Osteoblast (primary cell): ENCODE measurements at places on chromosomes 1 and 21. TPM values are rescaled to one million over a fixed set of nuclear protein-coding genes. Genes with fewer than 3 reads are reported as not detected.

DNA sequence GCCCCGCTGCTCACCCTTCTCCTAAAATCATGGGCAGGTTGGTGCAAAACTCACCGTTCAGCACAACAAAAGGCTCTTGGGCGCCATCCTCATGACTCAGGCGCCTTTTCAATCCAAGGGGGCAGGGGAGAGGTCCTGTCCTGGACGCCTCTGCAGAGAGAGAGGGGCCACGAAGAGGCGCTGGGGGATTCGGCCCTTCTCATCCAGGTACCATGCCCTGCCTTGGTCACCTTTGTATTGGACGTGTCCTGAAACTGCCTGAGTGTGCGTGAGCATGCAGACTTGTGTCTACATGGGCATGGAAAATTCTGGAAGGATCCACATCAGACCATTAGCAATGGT is 53.5 kb downstream of the SLC37A1 start:
- no peaks in the 10 kb centered on the region for H3K36me3 ChIP-seq
- no peaks in the 10 kb centered on the region for H3K4me1 ChIP-seq
- DNase-seq: no peak
- H3K27me3 ChIP-seq: no peaks in the 10 kb centered on the region

- H3K27ac ChIP-seq: no peak overlapping the region
- H3K27me3 ChIP-seq: no peaks in the 10 kb centered on the region
- peaks cover 3% of the 10 kb centered on the region for H3K4me1 ChIP-seq
- DNase-seq: no peak
Measured at GRCh38 chr1:100458661-100459357, 79.1 kb upstream of the GPR88 start.

DNA sequence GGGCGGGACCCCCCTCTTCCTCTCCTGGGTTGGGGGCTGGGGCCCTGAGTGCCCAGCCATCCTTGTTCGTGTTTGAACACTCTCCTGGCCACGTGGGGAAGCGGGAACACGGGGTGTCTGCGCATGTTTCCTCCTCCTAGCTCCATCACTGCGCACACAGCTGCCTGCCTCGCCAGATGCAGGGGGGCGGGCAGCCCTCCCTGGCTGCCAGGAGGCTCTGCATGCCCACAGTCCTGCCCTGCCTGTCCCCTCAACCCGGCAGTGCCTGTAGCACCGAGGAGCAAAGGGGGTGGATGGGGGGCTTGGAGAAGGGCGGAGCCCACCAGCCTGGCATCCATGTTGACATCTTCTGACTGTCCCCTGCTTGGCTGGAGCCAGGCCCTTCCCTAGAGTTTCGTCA is 1.8 kb upstream of the SLC25A34 start:
- peak; percentile 71 for DNase-seq
- peaks cover 39% of the 10 kb centered on the region for H3K36me3 ChIP-seq
- no peaks in the 10 kb centered on the region for H3K27me3 ChIP-seq
- no peaks in the 10 kb centered on the region for H3K4me1 ChIP-seq
- H3K4me3 ChIP-seq: no peak overlapping the region

- H3K4me3 ChIP-seq: no peak overlapping the region
- no peak for DNase-seq
- no peaks in the 10 kb centered on the region for H3K36me3 ChIP-seq
- H3K27ac ChIP-seq: peak overlapping the region; percentile 99
- peaks cover 35% of the 10 kb centered on the region for H3K4me1 ChIP-seq
- H3K27me3 ChIP-seq: peaks cover 16% of the 10 kb centered on the region
Measured at GRCh38 chr21:42096566-42096965, 25.4 kb downstream of the UMODL1 start.

DNA sequence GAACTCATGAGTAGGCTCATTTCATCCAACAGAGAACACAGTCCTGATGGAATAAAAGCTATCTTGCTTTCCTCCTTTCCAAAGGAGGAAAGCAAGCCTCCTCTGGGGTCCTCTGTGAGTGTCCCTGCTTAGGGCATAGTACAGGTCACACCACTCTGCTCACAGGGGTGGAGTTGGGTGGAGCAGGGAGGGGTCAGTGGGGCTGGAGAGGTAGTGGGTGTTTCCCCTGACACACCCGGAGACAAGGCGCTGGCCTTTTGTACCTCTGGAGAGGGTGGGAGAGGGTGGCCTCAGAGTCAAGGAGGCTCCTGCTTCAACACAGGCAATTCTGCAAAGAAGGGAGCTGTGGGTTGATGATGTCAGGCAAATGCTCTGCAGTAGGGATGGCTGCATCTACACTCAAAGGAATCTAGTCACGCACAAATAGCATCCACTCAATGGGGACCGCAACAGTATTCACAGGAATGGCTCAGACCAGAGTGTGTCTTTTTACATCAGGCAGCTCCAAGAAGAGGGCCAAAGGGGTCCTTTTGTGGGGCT is 58.6 kb upstream of the PLXNA2 start:
- H3K27me3 ChIP-seq: no peaks in the 10 kb centered on the region
- no peaks in the 10 kb centered on the region for H3K36me3 ChIP-seq
- H3K4me3 ChIP-seq: no peak overlapping the region
- DNase-seq: no peak

GRCh38 chr21:43691086-43691795 is 27.7 kb upstream of the PDXK start:
- H3K27me3 ChIP-seq: no peaks in the 10 kb centered on the region
- peaks cover 62% of the 10 kb centered on the region for H3K36me3 ChIP-seq
- H3K4me1 ChIP-seq: no peaks in the 10 kb centered on the region
- no peak overlapping the region for H3K4me3 ChIP-seq
- H3K27ac ChIP-seq: no peak overlapping the region
- DNase-seq: peak; percentile 39

DNA sequence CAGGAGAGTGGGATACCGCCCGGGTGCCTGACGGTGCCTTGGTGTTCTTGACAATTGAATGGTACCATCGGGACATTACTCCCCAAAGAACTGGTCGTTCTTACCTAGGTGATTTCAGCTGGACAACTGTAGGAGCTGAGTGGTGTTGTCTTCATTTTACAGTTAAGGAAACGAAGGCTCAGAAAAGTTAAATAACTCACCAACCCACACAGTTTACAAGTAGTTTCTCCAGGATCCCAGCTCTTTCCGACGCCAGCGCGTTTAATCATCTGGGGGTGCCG is 1.6 kb downstream of the PIK3CD start:
- peaks cover 4% of the 10 kb centered on the region for H3K4me1 ChIP-seq
- DNase-seq: no peak
- H3K27ac ChIP-seq: no peak overlapping the region
- no peaks in the 10 kb centered on the region for H3K36me3 ChIP-seq
- peaks cover 27% of the 10 kb centered on the region for H3K27me3 ChIP-seq

DNA sequence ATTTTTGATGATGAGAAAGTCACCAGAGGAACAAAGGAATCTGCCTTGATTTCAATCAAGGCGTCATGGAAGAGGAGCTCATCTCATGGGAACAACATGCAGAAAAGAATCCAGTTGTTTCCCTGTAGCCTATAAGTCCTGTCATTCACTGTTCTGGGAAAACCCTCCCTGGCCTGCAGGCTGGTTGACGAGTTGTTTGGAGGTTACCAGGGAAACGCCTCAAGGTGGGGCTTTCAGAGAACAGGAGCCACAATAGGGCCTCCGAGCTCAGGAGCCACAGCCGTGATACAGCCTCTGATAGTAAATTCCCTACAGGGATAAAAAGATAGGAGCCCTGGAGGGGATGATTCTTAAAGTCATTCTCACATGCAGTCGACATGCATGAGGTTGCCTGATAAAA is 135.2 kb downstream of the PSMG1 start:
- no peak for DNase-seq
- no peaks in the 10 kb centered on the region for H3K36me3 ChIP-seq
- H3K4me1 ChIP-seq: peaks cover 12% of the 10 kb centered on the region
- H3K4me3 ChIP-seq: no peak overlapping the region
- H3K27me3 ChIP-seq: no peaks in the 10 kb centered on the region

DNA sequence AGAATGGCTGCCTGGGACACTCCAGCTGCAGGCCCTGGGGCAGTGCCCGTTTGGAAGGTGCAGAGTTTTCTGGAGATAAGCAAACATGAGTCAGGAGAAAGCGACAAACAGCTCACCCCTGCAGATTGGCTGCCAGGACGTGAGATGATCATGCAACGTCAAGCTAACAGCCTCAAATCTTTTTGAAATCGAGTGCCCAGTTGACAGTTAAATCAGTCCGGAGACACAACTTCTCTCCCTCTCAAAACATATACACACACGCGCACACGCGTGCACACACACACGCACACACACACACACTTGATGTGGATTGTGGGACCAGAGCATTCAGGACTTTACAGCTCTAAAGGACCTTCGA is 49.4 kb downstream of the TENT5C start:
- no peak overlapping the region for H3K27ac ChIP-seq
- H3K4me3 ChIP-seq: no peak overlapping the region
- peaks cover 25% of the 10 kb centered on the region for H3K27me3 ChIP-seq

DNA sequence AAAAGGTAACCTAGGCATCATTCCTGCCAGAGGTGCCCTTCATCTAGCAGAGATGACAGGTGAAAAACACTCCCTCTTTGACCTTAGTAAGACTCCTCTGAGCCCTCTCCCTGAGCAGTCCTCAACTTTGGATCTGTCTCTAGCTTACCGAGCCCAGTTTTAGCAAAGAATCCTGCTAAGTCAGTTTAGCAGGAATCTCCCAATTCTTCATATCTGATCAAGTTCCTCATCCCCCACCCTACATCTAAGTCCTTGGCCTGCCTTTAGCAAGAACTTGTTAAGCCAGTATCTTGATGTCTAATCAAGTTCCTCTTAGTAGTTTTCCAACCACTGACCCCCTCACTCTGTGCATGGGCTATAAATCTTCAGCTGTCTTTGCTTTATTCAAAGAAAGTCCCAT is 235.6 kb downstream of the OMA1 start:
- no peaks in the 10 kb centered on the region for H3K4me1 ChIP-seq
- no peaks in the 10 kb centered on the region for H3K27me3 ChIP-seq
- no peak overlapping the region for H3K27ac ChIP-seq
- no peak for DNase-seq
- no peak overlapping the region for H3K4me3 ChIP-seq
- no peaks in the 10 kb centered on the region for H3K36me3 ChIP-seq

DNA sequence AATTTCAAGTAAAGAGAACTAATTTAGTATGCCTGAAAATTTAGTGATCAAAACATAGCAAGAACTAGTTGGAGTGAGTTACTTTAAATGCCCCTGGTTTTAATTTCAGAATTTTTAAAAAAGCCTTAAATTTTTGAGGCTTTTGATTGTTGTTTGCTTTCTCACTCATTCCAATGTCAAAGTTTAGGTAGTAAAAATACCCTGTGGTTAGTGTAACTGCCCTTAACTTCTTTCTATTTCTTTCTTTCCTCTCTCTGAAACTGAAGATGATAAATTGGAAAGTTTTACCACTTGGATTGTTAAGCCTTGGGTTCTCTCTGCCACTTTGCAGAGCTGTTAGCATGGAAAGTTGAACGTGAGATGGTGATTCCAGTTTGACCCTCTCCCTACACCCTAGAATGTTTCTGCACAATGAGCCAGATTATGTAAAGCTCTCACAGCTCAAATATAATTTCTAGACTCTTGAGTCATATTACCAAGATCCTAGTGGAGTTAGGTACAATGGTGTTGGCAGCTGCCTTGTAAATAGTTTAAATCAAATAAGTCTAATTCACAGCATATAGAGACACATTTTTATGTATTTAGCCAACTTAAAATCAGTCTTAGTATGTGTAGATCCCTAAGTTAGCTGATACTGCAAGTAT is 192.4 kb upstream of the SGIP1 start:
- DNase-seq: peak; percentile 48
- H3K27ac ChIP-seq: peak overlapping the region; percentile 3
- H3K36me3 ChIP-seq: no peaks in the 10 kb centered on the region
- H3K4me3 ChIP-seq: no peak overlapping the region

GRCh38 chr1:235004840-235005391 is 123.7 kb downstream of the TOMM20 start:
- H3K36me3 ChIP-seq: no peaks in the 10 kb centered on the region
- no peak overlapping the region for H3K27ac ChIP-seq
- DNase-seq: no peak
- no peaks in the 10 kb centered on the region for H3K4me1 ChIP-seq

- no peak overlapping the region for H3K4me3 ChIP-seq
- H3K27me3 ChIP-seq: peaks cover 10% of the 10 kb centered on the region
- no peak overlapping the region for H3K27ac ChIP-seq
Measured at GRCh38 chr1:233333086-233333485, 5.6 kb downstream of the MAP3K21 start.

DNA sequence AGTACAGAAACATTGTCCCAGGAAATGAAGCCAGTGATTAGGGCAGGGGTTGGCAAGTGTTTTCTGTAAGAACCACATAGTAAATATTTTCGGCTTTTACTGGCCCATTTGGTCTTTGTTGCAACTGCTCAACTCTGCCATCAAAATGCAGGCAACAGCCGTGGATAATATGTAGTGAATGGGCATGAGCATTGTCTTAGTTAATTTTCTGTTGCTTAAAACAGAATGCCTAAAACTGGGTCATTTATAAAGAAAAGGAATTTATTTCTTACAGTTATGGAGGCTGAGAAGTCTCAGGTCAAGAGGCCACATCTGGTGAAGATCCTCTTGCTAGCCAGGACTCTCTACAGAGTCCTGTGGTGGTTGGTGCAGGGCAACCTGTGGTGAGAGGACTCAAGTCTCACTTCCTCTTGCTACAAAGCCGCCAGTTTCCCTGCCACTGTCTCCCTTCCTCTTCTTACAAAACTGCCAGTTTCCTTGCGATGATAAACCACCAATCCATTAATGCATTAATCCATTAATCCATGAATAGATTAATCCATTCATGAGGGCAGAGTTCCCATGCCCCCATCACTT is 166.4 kb downstream of the PSMG1 start:
- DNase-seq: no peak
- H3K4me1 ChIP-seq: peaks cover 28% of the 10 kb centered on the region
- H3K27ac ChIP-seq: no peak overlapping the region

GRCh38 chr1:203320591-203321272 is 15.4 kb downstream of the BTG2 start:
- peaks cover 56% of the 10 kb centered on the region for H3K27me3 ChIP-seq
- no peak overlapping the region for H3K27ac ChIP-seq
- no peaks in the 10 kb centered on the region for H3K4me1 ChIP-seq
- DNase-seq: peak; percentile 89

DNA sequence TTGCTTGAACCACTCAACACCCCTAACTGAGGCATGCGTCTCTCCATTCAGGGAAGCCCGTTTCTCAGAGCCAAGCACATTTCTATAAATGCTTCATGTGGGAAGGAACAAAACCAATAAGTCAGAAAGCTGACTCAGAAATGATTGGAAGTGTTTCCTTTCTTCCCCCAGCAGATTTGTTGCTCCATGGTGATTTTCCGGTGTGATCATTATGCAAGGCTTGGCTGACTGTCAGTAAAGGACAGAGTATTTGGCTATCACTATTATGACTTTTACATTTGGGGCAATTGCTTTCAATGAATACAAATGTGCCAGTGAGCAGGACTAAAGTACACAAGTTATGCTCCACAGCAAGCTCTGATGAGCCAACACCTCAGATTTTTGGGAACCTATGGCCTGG is 53.3 kb upstream of the ZC3H11B start:
- H3K4me1 ChIP-seq: peaks cover 15% of the 10 kb centered on the region
- H3K27ac ChIP-seq: peak overlapping the region; percentile 4
- peak overlapping the region; percentile 17 for H3K4me3 ChIP-seq
- no peaks in the 10 kb centered on the region for H3K36me3 ChIP-seq
- peak; percentile 80 for DNase-seq

Gene KRTAP10-4
- total RNA-seq: not detected in 2 replicates

Gene MTHFR
- 32.6 and 34.5 TPM in 2 replicates for total RNA-seq

Gene ATP8B2
- total RNA-seq: 146 and 162 TPM in 2 replicates

Gene ACTA1
- total RNA-seq: not detected in 2 replicates

Gene KRTAP20-4
- total RNA-seq: not detected in 2 replicates

Gene SLC35F3
- not detected in 2 replicates for total RNA-seq

Gene S100A9
- 0.36 and 0.59 TPM in 2 replicates for total RNA-seq

Gene SLC16A4
- 76.0 and 90.2 TPM in 2 replicates for total RNA-seq

Gene PLD5
- not detected in 2 replicates for total RNA-seq

Gene BTBD19
- total RNA-seq: 21.4 and 23.6 TPM in 2 replicates

Gene PRKAA2
- 0.88 and 1.1 TPM in 2 replicates for total RNA-seq

Gene CRYAA
- not detected in 2 replicates for total RNA-seq
